ENCODE measurements at places on chromosomes 1 and 21.

DNA sequence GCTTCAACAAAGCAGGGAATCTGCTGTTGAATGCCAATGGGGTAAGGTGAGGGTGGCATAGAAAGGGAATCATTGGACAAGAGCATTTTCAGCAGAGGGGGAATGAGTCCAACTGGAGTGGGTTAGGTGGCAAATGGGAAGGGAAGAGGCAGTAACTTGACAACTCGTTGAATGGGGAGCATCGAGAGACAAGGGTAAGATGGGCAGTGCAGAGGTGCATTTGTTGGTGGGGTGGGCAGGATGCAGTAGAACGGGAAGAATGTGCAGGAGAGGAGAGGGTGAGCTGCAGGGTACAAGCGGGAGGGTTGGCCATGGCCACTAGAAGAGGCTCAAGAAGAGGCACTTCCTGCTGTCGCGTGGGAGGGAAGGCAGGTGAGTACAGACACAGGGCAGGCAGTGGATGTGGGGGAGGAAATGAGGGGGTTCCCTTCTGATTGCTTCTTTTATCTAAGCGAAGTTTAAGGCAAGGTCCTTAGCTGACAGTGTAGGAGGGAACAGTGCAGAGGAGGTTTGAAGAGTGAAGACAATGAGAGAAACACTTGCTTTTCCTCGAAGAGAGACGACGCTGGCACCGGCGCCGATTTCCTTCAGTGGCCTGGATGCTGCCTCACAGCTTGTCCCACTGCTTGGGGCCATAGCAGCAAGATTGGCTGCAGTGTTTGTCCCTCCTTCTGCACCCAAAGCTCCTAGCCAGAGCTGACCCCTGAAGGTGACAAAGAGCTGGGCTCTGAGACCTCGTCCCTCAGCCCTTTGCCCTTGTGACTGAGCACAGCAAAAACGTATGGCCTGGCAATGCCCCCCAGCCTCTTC, 3.2 kb upstream of the IKBKE start:
- no peak for DNase-seq

- no peak for DNase-seq
These were observed 1103.0 kb downstream of the PLA2G4A start for GRCh38 chr1:187931776-187932175.

DNA sequence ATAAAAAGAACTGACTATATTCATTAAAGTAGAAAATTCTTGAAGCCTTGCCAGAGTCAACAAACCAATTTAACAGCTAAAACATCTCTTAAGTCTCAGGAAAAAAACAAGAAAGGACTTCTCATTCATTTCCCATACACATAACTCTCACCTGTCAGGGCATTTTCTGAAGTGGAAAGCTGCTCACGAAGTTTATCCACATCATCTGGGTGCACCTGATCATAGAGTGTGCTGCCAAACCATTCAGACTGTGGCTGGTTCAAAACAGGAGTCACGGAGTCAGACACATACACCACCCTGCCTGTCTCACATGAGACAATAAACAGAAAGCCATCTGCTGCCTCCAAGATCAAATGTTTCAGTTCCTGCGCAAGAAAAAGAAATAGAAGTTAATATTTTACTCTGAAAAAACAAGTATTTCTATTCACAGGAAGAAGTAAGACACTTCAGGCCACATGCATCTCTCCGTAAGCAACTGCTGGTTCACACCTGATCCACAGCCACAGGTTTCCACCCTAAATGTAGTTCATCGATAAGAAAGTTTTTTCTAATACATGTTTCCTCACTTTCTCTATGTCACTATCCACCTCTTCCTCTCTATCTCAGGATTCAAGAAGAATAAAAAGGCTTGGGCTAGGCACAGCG, 28.2 kb upstream of the CTSK start:
- DNase-seq, result no peak

- DNase-seq, result no peak
These were observed 599 bp downstream of the MKNK1 start for GRCh38 chr1:46603481-46603857.

GRCh38 chr1:69523032-69523431, 44.7 kb upstream of the LRRC7 start:
- DNase-seq, result peak; percentile 96

DNA sequence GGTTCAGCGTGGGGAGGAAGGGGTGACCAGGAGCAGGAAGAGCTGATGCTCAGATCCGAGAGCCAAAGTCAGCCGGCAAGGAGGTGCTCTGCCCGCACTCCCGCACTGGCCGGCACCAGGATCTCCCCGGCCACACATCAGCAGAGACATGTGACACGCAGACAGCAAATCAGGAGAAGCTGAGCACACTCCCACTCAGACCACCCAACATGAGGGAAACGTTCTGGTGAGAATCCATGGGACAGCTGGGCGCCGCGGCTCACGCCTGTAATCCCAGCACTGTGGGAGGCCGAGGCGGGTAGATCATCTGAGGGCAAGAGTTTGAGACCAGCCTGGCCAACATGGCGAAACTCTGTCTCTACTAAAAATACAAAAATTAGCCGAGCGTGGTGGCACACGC, 18.6 kb upstream of the PTTG1IP start:
- DNase-seq, result no peak

DNA sequence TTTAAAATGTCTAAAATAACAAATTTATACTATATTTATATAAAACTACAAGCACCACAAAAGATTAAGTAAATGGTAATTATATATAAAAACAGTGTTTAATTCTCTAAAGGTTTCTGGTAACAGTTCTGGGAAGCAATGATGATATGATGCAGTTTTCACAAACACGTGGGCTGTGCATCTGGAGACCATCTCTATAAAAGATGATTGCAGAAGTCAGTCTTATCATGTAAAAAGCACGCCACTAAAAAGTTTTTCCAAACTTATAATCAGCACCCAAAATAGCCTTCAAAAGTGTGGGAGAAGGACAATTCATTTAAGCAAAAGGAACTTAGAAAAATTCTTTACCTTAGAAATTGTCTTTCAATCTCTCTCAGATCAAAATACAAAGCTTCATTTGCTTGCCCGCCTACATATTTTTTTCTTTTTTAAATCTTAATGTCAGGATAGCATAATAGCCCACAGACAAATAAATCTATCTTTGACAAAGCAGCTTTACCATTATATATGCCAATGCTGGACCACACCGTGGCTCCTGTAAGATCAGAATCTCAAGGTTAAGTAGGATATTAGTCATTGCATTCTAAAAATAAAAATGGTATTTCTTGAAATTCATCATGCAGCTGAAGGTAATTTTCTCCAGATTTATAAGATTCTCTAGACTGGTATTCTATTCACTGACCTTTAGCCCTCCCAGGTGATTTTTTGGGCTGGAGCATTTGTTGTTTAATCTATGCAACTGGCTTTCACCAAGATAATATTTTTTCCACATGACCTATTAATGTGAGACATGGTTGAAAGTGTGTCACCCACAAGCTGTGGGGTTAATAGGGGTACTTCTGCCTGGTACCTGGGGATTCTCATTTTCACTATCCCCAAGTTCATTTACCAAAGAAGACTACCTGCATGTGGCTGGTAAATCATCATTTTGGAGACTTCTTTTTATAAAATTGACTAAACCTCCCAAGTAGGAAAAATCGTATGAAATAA, 189.6 kb upstream of the ST6GALNAC5 start:
- no peak for DNase-seq

- no peak for DNase-seq
These were observed 39.2 kb upstream of the LRRC8D start for GRCh38 chr1:89781494-89782126.

GRCh38 chr21:34203851-34204420, 130.6 kb downstream of the MRPS6 start:
- no peak for DNase-seq

DNA sequence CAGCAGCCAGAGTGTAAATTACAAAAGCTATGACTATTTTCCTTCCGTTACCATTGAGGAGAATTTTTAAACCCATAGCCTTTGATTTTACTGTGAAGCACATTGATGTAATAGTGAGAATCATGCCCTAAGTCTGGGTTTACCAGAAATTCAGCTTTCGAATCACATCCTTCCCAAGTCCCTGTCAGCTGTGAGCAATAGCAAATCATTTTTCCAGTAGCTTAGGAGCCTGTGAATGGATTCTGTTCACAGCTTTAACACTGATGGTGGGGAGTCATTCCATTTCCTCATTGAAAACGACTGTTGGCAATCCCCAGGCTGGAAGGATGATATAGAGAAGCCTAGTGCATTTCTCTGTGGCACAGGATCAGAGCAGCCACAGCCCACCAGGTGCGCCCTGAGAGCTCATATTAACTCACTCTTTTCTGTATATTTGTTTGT, 82.2 kb upstream of the C1orf105 start:
- DNase-seq, result no peak

GRCh38 chr1:97870589-97870988, 50.2 kb downstream of the DPYD start:
- no peak for DNase-seq
